Panc1 (cell line): ENCODE measurements at places on chromosomes 2 and 18. TPM values are rescaled to one million over a fixed set of nuclear protein-coding genes. Genes with fewer than 3 reads are reported as not detected.

Gene ANTXR1
- 132 TPM for total RNA-seq

Gene GPR155
- 2.1 TPM for total RNA-seq

Gene ERICH2
- 0.74 TPM for total RNA-seq

Gene SDC1
- total RNA-seq: 93.0 TPM

- no peak for DNase-seq
Observed at GRCh38 chr18:61639886-61640285, 252.9 kb downstream of the RNF152 start.

GRCh38 chr2:32200814-32201213 is 35.1 kb downstream of the SLC30A6 start:
- no peak for DNase-seq

DNA sequence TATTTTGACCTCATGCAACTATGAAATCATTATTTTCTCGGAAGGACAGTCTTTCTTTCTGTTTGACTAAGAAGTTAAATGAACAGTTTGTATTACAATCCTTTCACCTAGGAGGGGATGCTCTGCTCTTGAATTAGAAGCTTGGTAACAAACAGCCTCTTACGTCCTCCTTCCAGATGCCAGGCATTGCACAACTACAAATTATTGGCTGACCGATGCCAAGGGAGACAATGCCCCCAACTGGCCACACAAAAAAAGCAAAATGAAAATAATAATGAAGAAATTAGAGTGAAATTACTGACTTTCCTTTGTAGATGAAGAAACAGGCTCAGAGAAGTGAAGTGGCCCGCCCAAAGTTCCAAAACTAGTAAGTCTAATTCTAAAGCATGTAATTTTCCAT is 177.9 kb downstream of the CYRIA start:
- no peak for DNase-seq
